Nephron progenitor cell (in vitro differentiated cells): ENCODE measurements at places on chromosomes 6 and 20.

DNA sequence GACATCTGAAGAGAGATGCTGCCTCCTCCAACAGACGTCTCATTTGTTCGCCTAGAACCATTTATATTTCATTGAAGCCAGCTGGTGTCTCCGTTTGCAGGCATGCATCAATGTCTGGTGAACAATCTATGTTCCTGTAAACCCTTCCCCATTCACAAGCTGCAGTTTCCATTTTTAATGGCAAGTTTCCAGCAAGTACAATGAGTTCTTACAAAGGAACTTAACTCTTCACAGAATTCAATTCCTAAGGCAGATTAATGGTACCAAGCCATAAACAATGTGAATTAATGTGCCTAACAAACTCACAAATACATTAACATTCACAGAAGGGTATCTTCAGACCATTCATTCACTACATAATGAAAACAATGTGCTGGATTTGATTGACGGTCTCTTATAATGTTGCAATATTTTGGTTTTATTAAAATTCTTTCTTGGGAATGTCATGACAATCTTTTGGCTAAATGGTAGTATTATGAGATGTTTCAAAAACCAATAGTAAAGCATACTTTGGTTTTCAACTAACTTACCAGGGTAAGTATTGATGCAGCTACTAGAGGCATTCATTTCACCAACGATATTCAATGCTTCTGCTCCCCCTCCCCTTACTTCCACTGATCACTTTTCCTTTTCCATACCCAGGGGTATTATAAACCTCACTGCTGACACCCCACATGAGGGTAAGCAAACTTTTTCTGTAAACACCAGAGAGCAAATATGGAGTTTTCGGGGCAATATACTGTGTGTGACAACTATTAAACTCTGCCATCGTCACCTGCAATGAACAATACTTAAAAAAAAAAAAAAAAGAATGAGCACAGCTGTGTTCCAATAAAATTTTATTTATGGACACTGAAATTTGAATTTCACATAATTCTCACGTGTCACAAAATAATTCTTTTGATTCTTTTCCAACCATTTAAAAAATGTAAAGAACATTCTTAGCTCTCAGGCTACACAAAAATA lies 4.2 kb downstream of the AKIRIN2 start:
- peak overlapping the region; percentile 96 for H3K4me3 ChIP-seq
- peaks cover 3% of the 10 kb centered on the region for H3K27me3 ChIP-seq
- H3K36me3 ChIP-seq = peaks cover 13% of the 10 kb centered on the region
- H3K4me1 ChIP-seq = peaks cover 58% of the 10 kb centered on the region
- DNase-seq = no peak

DNA sequence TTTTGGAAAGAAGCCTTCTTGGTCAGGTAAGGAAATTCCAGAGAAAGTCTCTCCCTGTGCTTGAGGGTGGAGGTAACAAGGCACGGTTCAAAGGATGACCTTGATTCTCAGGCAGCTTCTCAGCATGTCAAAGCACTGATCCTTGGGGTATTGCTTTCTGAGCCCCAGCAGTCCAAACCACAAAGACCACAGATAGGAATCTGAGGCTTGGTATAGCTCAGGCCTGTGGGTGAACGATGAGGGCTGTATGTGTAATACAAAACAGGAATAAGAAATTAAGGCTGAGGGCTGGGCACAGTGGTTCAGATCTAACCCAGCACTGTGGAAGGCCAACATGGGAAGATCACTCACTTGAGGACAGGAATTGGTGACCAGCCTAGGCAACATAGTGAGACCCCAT lies 70.2 kb upstream of the SLC22A1 start:
- no peak overlapping the region for H3K27ac ChIP-seq
- peaks cover 92% of the 10 kb centered on the region for H3K36me3 ChIP-seq
- no peak overlapping the region for H3K4me3 ChIP-seq

DNA sequence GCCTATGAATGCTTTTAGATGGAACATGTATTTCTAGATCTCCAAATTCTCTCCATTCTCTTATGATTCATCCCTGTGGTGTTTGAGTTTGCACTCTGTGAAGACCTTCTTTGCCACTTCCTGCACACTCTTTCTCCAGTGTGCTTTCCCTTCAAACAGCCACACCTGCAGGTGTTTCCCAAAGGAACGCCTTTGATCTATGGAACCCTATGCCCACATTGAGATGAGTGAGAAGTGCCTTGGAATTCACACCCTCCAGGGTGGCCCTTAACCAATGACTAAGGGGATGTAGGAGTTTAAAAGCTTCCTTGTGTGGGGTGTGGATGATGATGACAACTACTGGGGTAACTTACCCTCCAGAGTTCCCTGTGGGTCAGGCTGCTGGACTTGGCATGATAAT lies 570.1 kb downstream of the DHX35 start:
- no peak for DNase-seq
- H3K27ac ChIP-seq = no peak overlapping the region
- H3K4me3 ChIP-seq = no peak overlapping the region
- no peaks in the 10 kb centered on the region for H3K36me3 ChIP-seq

DNA sequence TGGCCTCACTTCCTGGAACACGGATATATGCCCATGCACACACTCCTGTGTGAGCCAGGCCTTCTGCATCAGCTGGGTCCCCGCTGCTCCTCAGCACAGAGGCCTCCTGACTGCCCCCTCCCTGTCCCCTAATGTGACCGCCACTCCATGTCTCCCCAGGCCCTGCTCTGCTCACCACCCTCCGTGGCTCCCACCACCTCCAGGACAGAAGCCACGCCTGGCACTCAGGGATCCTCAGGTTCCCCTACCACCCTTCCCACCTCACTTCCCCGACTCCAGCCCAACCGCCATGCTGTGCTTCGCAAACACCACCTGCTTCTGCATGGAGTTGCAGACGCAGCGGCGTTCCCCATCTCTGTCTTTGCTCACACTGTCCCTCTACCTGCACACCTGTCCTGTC lies 4.3 kb upstream of the SRC start:
- no peak overlapping the region for H3K4me3 ChIP-seq
- peaks cover 3% of the 10 kb centered on the region for H3K27me3 ChIP-seq
- H3K36me3 ChIP-seq = no peaks in the 10 kb centered on the region
- H3K4me1 ChIP-seq = peaks cover 58% of the 10 kb centered on the region
- DNase-seq = no peak

GRCh38 chr6:82364087-82365015 lies 734 bp downstream of the TPBG start:
- peaks cover 40% of the 10 kb centered on the region for H3K4me1 ChIP-seq
- H3K27me3 ChIP-seq = peaks cover 10% of the 10 kb centered on the region
- H3K27ac ChIP-seq = peak overlapping the region; percentile 98
- H3K36me3 ChIP-seq = peaks cover 4% of the 10 kb centered on the region

DNA sequence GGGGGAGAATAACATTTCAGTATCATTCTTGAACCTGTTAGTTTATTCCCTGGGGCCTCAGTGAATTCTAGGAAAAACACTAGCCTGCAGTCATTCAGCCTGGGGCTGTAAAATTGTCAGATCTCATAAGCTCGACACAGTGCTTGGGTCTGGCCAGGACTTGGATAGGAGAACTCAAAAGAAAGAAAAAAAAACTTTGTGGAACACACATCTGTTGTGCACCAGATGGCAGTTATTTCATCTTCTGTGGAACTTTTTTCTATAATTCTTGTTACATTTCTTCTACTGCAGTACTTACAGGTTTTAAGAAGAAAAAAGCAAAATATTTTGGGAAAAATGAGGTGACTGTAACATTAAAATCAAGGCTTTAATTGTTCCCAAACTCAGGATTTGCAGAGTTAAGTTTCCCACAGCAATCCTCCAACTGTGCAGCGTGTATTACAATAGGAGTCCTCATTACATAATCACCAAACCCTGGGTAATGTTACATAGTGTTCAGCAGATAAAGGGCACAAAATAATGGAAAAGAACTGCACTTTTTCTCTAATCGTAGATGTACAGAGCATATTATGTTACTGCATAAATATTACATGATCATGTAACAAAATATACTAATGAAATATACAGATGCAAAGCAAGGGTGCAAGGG lies 531.1 kb upstream of the CITED2 start:
- H3K36me3 ChIP-seq = peaks cover 31% of the 10 kb centered on the region
- H3K27ac ChIP-seq = peak overlapping the region; percentile 98
- DNase-seq = no peak
- H3K27me3 ChIP-seq = no peaks in the 10 kb centered on the region
- peaks cover 51% of the 10 kb centered on the region for H3K4me1 ChIP-seq

DNA sequence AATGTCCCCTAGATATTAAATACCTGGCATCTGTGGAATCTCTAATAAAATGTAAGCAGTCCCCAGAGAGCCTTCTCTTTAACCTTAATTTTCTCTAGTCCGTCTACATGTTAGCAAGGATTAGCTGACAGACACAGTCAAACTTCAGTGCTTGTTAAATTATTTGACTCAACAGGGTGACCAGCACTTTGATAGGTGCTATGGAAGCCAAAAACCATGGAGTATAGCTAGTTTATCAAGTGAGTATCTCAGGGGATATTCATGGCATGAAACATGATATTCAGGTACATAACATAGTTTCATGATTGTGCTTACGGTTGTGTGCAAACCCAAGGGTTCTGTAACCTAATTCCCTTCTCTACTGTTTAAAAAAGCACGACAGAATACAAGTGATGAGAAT lies 3.9 kb downstream of the RHAG start:
- H3K4me3 ChIP-seq = no peak overlapping the region
- no peaks in the 10 kb centered on the region for H3K27me3 ChIP-seq
- no peak for DNase-seq

GRCh38 chr6:116096979-116097816 lies 3.5 kb upstream of the NT5DC1 start:
- H3K4me3 ChIP-seq = no peak overlapping the region
- no peak for DNase-seq
- H3K27ac ChIP-seq = no peak overlapping the region
- H3K4me1 ChIP-seq = peaks cover 26% of the 10 kb centered on the region
- H3K36me3 ChIP-seq = peaks cover 14% of the 10 kb centered on the region
- peaks cover 17% of the 10 kb centered on the region for H3K27me3 ChIP-seq

DNA sequence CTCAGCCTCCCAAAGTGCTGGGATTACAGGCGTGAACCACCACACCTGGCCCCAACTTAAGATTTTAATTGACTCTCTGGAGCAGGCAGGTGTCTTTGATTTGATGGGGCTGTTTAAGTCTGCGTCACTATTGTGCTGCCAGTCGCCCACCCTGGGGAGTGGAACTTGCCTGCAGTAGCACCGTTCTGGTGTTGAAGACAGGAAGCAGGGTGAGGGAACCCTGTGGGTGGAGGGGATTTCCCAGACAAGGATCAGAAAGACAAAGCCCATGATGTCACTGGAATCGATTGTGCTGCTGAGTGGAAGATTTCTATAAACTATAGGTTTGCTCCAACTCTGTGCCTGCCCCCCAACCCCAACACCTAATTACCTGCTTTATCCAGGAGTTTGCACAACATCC lies 11.0 kb downstream of the ALDH8A1 start:
- no peak overlapping the region for H3K27ac ChIP-seq
- H3K4me1 ChIP-seq = peaks cover 23% of the 10 kb centered on the region
- DNase-seq = no peak

DNA sequence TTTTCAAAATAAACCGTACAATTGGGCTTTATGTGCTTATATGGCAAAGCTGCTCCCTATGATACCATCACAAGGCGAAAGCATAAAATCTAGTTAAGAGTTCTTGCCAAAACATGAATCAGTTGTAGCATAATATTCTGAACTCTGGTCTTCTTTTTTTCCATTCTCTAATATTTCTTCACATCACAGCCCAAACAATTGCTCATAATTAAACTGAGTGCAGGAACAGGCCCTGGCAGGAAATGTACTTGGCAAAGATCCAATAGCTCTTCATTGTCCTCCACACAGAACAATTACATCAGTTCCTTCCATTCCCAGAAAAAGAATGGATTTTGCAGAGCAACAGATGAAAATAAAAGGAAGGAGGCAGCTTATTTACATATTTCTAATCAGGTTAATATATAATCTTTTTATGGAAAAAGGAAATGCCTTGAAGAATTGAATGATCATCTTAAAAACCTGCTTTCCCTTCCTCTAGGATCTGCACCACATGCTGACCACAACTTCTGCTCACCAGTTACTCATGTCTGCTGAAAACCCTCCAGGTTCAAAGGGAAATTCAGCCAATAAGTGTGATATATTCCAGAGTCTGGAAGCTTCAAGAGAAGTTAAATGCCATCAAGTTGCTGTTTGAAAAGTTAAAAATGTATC lies 123.3 kb upstream of the COL21A1 start:
- H3K27me3 ChIP-seq = peaks cover 4% of the 10 kb centered on the region
- no peak for DNase-seq
- H3K27ac ChIP-seq = no peak overlapping the region

DNA sequence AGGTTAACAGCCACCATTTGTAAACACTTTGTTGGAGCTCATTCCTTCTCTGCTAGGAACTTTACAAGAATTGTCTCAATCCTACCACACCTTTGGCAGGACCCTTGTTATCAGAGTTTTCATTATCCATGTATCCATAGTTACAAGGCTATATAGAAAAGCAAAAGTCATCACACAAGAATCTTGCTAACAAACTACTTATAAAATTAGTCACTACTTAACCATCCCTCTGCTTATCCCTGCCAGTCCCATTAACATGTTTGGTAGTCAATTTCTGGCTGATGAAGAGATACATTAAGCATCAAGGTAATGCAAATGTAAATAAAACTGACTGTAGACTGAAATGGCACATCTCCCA lies 10.4 kb downstream of the ZSWIM3 start:
- no peak for DNase-seq
- H3K27ac ChIP-seq = no peak overlapping the region
- peaks cover 5% of the 10 kb centered on the region for H3K36me3 ChIP-seq

- DNase-seq = no peak
- peaks cover 12% of the 10 kb centered on the region for H3K36me3 ChIP-seq
- H3K4me3 ChIP-seq = peak overlapping the region; percentile 84
- peaks cover 33% of the 10 kb centered on the region for H3K27me3 ChIP-seq
These were observed 219 bp downstream of the ISM1 start for GRCh38 chr20:13221313-13221672.

GRCh38 chr6:14031516-14031915 lies 86.1 kb upstream of the CD83 start:
- H3K27me3 ChIP-seq = peaks cover 11% of the 10 kb centered on the region
- no peak overlapping the region for H3K4me3 ChIP-seq
- DNase-seq = no peak

DNA sequence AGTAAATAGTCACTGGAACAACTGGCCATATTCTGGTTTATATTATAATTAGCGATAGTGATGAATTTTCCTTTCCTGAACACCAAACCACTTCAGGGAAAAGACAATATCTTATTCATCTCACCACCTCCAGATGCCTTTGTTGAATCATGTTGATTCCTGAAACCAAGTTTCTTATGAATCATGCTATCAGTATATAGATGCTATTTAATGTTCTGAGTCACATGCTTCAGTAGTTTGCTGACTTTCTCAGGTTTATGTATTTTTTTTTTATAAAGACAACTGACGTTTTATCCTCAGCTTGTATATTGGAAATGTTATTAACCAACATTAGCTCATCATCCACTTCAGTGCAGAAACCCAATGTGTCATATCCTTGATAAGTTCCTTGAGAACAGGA lies 710.2 kb upstream of the POU3F2 start:
- peaks cover 13% of the 10 kb centered on the region for H3K4me1 ChIP-seq
- no peak overlapping the region for H3K27ac ChIP-seq
- no peaks in the 10 kb centered on the region for H3K36me3 ChIP-seq
- no peak for DNase-seq
